ENCODE measurements at places on chromosomes 3 and 15.

DNA sequence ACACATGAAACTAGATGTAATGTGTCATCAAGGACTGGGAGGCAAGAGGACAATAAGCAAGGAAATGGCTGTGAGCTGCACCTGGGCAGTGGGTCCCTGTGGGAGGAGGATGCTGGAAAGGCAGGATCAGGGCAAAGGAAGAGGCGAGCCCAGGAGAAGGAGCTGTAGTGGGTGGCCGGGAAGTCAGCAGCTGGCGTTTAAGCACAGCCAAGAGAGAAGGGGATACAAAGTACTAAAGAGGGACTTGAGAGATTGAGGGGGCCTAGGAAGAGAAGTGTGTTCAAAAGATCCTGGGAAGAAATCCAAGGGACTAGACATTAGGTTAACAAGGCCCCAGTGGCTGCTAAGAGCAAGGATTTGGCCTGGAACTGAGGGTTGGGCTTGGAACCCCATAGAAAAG, 188.5 kb upstream of the SLC24A5 start:
- DNase-seq, result no peak

- no peak for DNase-seq
Measured at GRCh38 chr3:178711753-178712152, 175.5 kb downstream of the KCNMB2 start.

GRCh38 chr15:87597346-87598052, 659.0 kb downstream of the NTRK3 start:
- no peak for DNase-seq

- DNase-seq, result no peak
Measured at GRCh38 chr3:64341296-64341695, 116.0 kb upstream of the PRICKLE2 start.

- no peak for DNase-seq
Measured at GRCh38 chr3:44890258-44890657, 15.8 kb downstream of the TGM4 start.

GRCh38 chr3:177538750-177539730, 341.8 kb upstream of the TBL1XR1 start:
- DNase-seq, result no peak

DNA sequence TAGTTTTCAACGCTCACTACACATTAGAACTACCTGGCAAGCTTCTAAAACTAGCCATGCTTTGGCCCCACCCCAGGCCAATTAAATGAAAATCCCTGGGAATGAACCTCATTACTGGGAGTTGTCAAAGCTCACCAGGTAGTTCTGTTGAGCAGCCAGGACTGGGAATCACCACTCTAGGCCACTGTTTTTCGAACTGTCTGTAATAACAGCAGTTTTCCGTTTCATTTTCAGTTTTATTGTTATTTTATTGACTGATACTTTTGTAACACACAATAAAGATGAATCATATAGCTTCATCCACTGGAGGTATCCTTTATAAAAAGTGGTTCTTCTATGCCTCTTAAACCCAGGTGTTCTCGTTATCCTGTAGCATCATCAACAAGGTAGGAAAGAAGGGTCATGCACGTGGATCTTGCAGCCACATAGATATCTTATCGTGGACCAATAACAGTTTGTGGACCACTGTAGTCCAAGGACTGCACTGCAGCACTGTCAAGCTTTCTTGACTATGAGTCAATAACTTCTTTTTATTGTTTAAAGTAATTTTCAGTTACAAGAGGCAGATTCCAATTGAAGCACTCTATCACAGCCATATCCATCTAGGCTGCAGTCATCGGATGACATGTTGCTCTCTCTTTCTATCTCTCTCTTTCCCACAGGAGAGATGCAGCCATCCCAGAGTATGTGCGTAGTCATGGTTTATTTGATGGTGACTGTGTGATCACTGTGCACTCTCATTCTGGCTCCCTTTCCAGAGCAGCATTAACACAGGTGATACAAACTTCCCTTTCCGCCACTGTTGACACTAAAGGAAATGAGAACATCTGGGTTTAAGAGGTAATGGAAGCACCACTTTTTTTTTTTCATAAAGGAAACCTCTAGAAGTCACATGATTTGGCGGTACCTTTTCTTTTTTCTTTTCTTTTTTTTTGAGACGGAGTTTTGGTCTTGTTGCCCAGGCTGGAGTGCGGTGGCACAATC, 39.0 kb upstream of the BLM start:
- no peak for DNase-seq

GRCh38 chr3:29590012-29590411, 309.1 kb downstream of the RBMS3 start:
- no peak for DNase-seq

DNA sequence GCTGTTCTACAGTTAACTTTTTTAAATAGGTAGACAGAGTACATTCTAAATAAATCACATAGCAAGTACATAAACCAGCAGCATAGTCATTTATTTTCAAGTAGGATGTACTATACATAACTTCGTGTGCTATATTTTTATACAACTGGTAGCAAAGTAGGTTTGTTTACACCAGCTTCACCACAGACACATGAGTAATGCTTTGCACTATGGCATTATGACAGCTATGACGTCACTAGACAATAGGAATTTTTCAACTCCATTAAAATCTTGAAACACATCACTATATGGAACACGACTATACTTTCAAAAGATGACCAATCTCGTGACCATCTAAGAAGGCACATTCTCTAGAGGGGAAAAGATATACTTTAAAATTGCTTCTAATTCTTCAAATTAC, 3.5 kb downstream of the TEX55 start:
- DNase-seq, result no peak

GRCh38 chr15:63972801-63973200, 73.5 kb downstream of the DAPK2 start:
- no peak for DNase-seq

- DNase-seq, result no peak
Measured at GRCh38 chr3:109118584-109118983, 650 bp upstream of the MORC1 start.

- DNase-seq, result no peak
Measured at GRCh38 chr15:34609102-34610057, 25.9 kb upstream of the GOLGA8B start.

- no peak for DNase-seq
Measured at GRCh38 chr15:62920682-62921502, 121.7 kb upstream of the TPM1 start.

GRCh38 chr15:88702983-88703382, 64.2 kb downstream of the ISG20 start:
- no peak for DNase-seq

DNA sequence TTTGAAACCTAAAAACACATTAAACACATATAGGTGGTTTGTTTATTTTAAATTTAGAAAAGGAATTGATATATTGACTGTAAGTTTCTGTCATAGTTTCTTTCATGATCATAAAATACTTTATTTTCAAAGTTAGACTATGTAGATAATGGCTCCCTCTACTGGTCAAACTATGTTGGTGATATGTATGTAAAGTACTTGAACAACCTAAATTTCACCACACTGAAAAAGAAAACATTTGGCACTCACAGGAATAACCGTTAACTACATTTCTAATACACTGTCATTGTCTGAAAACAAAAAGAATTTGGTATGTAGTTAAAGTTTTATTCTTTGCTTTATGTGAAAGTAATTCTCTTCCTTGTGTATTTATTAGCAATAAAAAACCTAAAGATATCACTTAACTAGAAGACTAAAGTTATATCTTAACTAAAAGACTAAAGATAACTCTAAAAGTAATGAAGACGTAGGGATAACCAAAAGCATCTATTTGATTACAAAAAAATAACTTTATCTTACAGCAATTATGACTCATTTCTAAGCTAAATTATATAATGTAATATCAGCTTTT, 427.5 kb downstream of the VGLL3 start:
- no peak for DNase-seq

GRCh38 chr15:74906067-74906449, 593 bp downstream of the FAM219B start:
- no peak for DNase-seq

GRCh38 chr15:44101286-44101685, 93.8 kb downstream of the FRMD5 start:
- DNase-seq, result no peak

DNA sequence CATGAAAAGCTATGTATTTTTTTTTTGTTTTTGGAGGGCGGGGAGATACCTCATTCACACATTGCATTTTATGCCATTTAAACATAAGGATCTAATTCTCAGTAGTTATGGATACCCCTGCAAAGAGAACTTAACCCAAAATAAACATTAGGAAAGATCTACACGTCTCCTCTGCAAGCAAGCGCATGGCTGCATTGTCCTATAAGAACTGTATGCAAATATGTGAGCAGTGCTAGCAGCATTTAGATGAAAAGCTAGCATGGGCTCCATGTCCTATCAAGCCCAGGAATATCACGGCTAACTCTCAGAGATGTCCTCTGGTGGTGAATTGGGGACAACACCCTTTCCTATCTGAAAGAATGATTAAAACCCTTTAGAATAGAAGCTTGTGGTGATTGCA, 292.8 kb downstream of the MEX3B start:
- no peak for DNase-seq

DNA sequence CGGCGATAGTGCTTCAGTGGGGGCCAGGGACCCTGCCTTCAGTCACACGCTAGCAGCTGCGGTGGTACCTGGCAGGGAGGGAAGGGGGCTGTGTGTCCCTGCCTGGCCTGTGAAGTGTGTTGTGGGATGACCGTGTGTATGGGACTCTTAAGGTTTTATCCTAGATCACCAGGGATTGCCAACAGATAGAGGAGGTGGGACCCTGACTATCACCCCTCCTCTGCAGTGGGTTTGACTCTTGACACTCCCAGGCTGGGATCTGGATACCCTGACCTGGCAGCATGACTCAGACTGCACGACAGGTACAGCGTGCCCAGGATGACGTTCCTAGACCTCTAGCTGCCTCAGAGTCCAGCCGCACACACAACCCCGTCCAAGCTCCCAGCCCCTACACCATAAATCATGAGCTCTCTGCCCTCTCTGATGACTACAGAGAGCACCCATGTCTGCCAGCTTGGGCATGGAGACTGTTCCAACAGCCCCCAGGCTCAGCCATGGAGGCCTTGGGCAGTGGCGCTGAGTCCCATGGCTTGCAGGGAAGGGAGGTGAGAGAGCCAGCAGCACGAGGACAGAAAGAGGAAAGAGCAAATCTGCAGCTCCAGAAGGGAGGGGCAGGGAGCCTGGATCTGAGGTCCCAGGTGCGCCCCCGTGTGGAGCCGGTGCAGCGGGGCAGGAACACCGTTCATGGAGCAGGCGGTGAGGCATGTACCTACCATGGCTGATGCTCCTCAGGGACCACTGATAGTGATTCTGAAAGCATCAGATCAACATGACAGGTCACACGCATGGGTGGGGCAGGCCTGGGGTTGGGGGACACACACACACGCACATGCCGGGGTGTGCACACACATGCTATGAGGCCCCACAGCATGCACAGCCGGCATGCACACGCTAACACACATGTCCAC, 71.0 kb downstream of the ADAMTS7 start:
- DNase-seq, result no peak

DNA sequence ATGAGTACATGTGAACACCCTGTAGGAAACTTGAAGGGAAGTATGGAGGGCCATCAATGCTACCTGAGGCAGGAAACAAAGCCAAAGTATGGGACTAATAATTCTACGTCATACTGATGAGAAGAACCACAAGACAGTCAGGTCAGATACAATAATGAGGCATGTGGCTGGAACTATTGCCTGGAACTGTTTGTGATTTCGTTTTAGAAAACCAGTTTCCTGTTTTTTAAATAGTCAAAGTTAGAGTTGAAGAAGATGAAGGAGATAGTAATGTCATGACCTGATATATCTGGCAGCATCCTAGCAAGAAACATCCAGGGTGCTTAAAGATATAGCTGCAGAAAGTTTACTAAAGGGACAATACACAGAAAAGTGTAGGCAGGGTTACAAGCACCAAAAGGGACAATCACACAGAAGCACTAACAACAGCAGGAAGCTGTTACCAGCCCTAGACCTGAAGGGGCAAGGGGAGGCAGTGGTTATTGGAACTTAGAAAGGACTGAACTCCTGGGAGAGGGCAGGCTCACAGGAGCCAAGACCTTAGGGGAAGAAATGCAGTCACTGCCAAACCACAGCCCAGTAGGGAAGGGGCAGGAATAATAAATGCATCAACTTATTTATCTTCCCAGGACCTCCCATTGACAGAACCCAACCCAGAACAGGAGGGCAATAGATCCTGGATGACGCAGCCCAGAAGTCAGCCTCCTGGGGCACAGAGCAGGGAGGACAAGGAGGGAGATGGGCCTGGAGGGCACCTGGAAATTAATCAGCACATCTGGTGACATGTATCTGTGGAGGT, 302.1 kb upstream of the STT3B start:
- no peak for DNase-seq

DNA sequence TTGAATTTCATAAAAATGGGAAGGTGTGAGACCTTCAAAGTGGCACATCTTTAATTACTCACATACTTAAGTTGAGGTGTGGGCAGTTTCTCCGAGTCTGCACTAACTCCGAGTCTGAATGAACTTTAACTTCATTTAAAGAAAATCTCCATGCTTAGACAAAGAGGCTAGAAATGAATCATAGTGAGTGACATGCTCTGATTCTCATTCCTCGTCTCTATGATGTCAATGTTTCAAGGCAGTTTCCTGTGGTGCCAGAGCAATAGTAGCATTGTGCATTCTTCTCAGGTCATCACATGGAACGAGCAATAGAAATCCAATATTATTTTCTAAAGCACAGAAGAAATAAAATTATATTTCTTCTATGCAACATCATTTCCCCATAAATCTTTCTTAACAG, 224.8 kb downstream of the KCNMB2 start:
- no peak for DNase-seq

- no peak for DNase-seq
Measured at GRCh38 chr15:31361764-31362515, 35.3 kb downstream of the KLF13 start.

GRCh38 chr3:127535901-127536829, 54.4 kb downstream of the TPRA1 start:
- no peak for DNase-seq

DNA sequence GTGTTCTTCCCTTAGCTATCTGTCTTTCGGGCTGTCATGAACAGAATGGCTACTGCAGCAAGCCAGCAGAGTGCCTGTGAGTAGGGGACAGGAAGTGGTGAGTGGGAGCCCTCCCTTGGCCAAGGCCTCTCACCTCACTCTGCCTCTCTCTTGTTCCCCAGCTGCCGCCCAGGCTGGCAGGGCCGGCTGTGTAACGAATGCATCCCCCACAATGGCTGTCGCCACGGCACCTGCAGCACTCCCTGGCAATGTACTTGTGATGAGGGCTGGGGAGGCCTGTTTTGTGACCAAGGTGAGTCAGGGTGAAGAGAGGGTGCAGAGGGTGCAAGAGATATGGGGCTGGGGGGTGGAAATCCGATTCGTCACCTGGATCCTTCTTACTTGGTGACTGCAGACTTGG, 3.0 kb downstream of the DLL4 start:
- DNase-seq, result no peak
